Stimulated activated CD4-positive, alpha-beta T cell treated with anti-CD3 and anti-CD28 coated beads, Interleukin-1b, Interleukin-23, amount 100 ng/mL, for 1 hour (primary cell): ENCODE measurements at places on chromosomes 1 and 21.

GRCh38 chr1:51963592-51964308 is 26.8 kb downstream of the RAB3B start:
- DNase-seq, result no peak

- no peak for DNase-seq
Observed at GRCh38 chr21:46428987-46429710, 29.5 kb upstream of the DIP2A start.

DNA sequence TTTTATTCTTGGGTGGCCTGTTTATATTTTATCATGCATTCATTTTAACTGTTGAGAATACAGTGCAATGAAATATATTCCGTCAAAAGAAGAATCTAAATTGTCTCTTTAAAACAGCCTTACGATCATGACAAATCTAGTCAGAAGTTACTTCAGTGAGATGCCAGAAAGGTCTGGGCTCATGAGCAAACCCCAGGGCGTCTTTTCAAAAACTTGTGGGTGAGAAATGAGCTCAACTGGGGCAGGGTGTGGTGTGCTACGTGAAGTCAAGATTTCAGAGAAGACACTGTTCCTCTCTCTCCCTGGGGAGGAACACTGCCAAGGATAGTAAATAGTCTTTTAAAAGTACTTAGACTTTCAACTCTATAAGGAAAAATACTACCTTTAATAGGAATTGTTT is 13.4 kb upstream of the UAP1 start:
- no peak for DNase-seq

- no peak for DNase-seq
Observed at GRCh38 chr1:81974883-81975555, 174.3 kb downstream of the ADGRL2 start.

- DNase-seq, result no peak
Observed at GRCh38 chr1:203252678-203253077, 23.2 kb upstream of the CHIT1 start.

DNA sequence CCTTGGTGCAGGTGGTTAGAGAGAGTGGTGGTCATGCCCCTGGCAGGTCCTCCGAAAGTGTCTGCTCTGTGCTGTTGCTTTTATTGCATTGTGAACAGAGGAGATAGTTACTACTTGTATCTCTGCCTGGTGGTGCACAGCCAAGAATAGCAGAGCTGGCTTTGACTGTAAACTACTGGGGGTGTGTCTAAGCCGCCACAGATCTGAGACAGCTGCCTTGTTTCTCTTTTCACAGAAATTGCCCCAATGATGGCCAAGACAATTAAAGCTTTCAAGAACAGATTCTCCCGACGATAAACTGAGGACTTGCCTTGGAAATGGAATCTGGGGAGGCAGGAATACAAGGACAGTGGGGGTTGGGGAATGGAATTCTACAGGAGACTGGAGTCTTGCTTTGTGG is 16.0 kb downstream of the ELOA start:
- no peak for DNase-seq

DNA sequence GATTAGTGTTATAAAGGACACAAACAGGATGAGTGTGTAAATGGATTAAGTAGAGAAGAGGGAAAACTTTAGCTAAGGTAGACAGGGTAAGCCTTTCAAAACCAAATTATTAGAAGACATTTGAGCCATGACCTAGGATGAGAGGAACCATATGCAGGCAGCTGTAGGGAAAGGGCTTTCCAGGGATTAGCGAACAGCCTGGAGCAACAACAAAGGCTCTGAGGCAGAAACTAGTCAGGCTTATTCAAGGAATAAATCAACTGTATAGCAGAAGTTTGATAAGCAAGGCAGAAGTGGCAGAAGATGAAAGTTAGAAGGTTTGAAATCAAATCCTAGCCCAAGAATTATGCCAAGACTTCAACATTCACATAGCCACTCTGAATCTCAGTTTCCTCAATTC is 21.3 kb downstream of the AIDA start:
- DNase-seq, result no peak

GRCh38 chr1:228982637-228983036 is 247.4 kb downstream of the RHOU start:
- no peak for DNase-seq

- no peak for DNase-seq
Observed at GRCh38 chr1:111656086-111657017, 36.8 kb downstream of the RAP1A start.

- DNase-seq, result no peak
Observed at GRCh38 chr1:17768651-17769241, 13.6 kb downstream of the ACTL8 start.

DNA sequence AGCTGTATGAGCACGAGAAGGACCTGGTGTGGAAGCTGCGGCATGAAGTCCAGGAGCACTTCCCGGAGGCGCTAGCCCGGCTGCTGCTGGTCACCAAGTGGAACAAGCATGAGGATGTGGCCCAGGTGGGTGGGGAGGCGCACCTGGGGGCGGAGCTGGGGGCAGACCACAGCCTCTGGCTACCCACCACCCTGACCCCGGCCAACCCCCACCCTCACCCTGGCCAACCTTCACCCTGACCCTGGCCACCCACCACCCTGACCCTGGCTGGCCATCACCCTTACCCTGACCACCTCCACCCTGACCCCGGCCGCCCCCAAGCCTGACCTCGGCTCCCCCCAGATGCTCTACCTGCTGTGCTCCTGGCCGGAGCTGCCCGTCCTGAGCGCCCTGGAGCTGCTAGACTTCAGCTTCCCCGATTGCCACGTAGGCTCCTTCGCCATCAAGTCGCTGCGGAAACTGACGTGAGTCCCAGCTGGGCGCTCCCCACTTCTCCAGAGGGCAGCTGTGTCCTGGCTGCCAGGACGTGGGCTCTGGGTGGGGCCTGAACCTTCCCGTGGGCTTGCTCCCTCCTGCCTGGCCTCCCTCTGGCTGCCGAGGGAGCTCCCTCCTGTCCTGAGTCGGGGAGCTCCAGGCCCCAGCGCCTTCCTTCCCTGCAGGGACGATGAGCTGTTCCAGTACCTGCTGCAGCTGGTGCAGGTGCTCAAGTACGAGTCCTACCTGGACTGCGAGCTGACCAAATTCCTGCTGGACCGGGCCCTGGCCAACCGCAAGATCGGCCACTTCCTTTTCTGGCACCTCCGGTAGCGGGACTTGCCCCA is 69.5 kb downstream of the PIK3CD start:
- no peak for DNase-seq

- no peak for DNase-seq
Observed at GRCh38 chr1:219751870-219752507, 139.1 kb upstream of the ZC3H11B start.

DNA sequence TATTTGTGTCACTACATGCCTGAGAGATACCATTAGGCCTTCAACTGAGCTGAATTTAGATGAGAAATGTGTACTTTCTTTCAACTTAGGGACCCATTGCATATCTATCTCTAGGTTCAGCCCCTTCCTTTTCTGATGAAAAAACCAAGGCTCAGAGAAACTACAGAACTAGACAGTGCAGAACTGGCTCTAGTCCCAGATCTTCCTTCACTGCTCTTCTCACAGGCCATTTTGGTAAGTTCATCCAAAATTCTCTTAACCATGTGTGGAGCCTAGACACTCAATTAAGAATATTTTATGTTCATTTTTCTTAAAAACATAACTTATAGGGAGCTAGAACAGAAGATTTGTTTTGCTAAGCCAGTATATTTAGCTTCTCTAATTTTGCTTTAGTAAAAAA is 128.9 kb downstream of the ASTN1 start:
- no peak for DNase-seq

- DNase-seq, result no peak
Observed at GRCh38 chr1:84146411-84147032, 2.5 kb downstream of the PRKACB start.

DNA sequence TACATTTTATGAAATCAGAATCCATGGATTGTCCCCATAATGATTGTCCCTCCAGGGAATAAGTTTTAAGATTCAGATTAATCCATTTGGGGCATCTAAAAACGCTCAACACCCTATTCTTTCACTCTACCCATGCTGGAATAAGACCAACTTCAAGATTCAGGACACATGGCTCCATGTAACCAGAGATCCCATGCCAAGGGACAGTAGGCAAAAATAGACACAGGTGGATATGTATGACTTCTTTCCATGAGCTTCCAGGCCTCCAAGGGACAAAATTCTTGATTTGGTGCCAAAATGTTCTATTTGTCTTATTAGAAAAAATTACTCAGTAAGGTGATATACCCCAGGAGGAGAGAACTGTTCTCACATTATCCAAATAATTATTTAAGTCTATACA is 178.8 kb downstream of the NRIP1 start:
- no peak for DNase-seq

- no peak for DNase-seq
Observed at GRCh38 chr1:214439352-214440119, 111.9 kb downstream of the PTPN14 start.

DNA sequence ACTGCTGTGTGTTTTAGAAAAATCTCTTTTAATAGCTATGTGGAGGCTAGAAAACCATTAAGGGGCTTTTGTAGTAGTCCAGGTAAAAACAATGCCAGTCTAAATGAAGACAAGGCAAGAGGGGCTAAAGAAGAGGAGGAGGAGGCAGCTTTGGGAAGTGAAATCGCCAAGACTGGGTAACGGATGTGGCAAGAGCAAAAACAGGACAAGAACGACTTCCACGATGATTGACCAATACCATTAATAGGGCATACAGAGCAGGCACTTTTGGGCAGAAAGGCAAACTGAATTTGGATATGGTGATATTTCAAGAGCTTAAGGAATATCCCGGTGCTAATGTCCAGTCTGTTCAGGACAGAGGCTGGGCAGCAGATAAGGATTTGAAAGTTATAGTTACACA is 22.0 kb downstream of the COA6 start:
- DNase-seq, result no peak
